ENCODE measurements at places on chromosomes 3 and 15.

DNA sequence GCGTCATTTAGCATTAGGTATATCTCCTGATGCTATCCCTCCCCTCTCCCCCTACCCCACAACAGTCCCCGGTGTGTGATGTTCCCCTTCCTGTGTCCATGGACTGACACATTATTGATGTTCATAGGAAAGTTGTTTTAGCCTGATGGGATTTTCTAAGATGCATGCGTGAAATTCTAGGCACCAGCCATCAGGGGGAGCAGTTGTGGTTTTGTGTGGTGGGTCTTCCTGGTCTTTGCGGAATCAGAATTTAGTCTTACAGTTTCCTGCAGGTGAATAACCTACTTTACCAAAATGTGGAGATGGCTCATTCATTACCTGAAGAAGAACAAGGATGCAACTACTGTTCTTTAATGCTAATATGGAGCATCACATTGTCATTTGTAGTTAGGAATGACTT is 455.0 kb upstream of the THBS1 start:
- no peak for DNase-seq

DNA sequence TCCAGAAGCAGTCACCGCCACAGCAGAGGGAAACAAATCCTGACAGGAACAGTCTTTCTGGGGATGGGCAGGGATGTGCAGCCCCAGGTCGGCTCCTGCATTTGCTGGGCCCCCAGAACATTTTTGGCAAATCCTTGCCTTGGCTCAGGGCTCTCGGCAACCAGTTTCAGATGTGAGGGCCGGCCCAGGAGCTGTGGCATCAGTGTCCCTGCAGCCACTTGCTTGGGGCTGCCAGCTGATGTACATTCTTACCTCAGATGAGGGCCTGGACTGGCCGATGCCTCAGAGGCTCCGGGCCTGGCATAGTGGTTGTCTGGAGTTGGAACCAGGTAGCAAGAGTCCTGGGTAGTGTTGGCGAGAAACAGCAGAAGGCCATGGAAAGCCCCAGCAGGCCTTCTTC is 4.2 kb downstream of the CYB561D2 start:
- DNase-seq = no peak

DNA sequence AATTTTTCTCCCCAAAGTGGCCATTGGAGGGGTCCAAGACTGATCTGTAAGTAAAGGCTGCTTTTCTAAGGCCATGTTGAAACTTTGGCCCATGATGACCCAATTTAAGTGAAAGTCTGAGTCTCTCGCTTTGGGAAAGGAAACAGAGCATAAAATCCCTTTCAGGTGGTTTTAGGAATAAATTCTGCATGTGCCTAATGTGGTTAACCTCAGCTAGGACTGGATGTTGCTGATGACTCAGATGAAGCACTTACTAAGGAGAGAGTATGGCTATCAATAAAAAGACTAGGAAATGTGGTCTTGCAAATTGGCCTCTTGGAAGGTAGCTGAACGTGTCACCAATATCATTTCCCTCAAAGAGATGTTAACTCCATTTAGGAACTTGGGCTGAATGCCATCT is 458.5 kb downstream of the AGBL1 start:
- DNase-seq = no peak

DNA sequence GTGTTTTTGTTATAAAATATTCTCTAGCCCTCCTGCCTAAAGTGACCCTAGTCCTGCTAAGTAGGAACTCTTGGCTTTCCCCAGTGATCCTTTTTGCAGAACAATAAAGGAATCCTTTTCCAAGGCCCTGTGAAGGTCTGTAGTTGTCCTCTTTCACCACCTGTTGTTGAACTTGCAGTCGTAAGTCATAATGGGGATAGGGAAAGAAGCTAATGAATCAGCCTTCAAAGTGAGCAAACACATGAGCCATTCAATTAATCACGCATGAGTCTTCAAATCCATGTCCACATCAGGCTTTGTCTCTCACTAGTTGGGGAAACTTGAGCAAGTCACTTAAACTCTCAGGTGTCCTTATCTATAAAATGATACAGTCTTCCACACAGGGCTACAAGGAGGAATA is 27.6 kb downstream of the ZNF860 start:
- no peak for DNase-seq

DNA sequence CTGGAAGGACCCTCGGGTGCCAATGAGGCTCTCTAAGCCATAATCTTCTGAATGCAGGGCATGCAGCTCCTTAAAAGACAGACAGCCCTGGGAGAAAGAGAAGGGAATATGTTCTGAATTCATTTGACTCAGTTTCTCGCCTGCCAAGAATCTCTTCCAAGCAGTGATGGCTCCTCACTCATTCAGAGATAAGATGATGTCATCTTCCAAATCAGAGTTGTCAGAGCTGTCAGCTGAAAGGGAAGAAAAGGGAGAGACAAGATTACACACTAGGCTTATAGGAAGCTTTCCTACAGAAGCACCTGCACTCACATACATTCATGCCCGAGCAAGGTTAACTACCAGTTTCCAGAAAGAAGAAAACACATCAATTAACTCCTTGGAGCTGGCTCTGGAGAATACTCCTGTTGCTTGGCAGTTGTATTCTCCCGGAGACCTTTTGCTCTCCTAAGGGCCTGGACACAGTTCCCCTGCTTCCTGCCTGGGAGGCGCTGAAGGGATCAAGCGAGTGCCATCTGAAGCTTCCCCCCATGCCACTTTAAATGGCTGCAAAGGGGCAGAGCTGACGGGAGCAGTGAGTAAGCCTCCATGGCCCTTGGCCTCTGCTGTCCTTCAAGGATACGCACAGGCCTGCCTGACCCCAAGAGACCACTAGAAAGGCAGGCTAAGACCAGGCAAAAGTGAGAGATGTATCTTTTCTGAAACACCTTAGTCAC is 7.7 kb downstream of the RBM15B start:
- no peak for DNase-seq

DNA sequence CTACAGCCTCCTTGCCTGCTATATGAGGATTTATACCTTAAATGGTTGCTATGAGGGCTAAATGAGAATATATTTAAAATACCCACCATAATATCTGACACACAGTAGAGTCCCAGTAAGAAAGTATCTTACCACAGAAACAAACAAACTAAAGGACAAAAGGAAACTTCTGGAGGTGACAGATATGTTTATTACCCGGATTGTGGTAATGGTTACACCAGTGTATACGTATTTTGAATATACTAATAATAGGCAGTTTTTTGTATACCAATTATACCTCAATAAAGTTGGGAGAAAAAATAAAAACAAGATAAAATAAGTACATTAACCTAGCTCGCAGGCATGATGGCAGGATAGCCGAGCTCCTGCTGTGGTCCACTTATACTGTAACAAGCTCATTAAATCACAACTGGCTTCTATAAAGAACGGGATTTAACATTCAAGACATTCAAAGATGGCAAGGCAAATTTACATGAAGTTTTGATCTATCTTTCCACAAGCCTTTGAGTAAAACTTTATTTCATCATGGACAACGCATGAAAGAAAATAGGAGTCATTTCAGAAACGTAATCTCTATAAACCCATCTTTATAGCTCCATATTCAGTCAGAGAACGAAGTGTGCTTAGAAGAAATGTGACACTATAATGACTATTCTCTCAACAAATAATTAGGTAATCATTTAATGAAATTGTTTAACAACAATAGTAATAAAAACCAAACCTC is 1.5 kb downstream of the RPN1 start:
- DNase-seq = no peak

GRCh38 chr3:12934431-12934830 is 93.1 kb upstream of the RPL32 start:
- no peak for DNase-seq

DNA sequence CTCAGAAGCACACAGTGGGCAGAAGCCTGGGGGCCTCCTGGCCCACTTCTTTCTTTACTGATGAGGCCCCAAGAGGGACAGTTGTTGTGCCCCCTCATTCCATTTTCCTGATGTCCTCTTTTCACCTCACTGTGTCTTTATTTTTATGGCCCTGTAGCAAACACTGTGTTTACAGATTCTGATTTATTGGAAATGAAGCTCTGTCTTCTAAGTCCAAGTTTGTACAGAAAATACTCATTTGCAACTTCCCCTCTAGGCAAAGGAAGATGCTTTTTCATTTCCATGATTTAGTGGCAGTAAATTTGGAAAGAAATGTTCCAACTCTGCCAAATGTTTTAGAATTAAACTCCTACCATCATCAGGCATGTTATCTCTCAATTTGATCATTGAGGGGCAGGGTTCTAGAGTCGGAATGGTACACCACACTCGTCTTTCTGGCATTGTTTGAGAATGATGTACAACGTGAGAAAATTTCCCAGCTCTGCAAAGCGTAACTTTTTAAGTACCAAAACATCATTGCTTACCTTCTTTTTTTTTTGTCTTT is 129.7 kb downstream of the ARNT2 start:
- no peak for DNase-seq

GRCh38 chr15:78093242-78094020 is 1.1 kb downstream of the SH2D7 start:
- no peak for DNase-seq

DNA sequence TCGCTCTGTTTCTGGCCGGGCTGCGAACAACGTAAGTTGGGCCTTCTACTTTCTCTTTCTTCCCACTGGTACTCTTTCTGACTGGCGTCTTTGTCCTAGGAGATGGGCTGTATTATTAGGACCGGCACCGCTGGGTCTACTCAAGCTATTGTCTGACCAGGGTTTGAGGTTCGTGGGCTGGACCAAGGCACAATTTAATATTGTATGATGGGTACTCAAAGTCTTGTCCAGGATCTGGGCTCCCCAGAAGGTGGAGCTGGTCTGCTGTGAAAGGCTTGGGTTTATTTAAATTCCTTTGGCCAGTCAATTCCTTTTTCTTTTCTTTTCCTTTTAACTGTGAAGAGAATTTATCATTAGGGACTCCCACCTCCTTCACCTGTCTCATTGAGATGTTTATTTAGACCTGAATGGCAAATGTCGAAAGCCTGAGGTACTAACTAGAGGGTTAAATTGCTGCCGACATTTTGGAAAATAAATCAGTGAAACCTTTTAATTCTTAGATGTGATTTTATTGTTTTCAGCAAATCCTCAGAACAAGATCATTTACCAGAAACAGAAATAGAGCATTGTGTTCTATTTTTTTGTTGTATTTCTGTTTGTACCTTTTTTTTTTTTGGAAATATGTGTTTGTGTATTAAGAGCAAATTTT is 410 bp downstream of the LRRC49 start:
- DNase-seq = no peak

DNA sequence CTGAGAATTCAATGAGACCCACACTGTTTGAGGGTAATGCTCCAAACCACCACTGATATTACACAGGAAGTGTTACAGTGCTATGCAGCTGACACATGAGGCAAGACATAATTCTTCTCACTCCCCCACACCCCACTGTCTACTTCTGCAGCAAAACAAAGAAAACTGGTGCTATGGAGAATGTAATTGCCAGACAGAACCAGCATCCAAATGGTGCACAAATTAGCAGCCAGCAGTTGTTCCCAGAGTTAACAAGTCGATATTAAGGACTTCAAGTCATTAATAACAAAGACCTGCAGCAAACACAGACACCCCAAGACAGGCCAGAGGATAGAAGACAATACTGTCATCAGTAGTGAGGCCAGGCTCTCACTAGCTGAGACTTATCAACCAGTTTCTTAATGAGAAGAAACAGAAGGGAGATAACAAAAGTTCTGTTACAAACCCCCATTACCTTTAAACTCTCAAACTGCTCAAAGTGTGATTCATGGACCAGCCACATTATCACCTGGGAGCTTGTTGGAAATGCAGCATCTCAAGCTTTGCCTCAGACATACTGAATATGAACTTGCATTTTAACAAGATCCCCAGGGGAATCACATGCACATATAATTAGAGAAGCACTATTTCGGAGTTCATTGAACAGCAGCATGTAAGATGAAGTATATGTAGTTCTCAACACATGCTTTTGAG is 58.7 kb upstream of the FNDC3B start:
- no peak for DNase-seq

- DNase-seq = no peak
These were observed 39.3 kb downstream of the BDH1 start for GRCh38 chr3:197516517-197516889.

- no peak for DNase-seq
These were observed 40.1 kb upstream of the EPHB1 start for GRCh38 chr3:134754768-134755559.

- no peak for DNase-seq
These were observed 242.4 kb downstream of the CD47 start for GRCh38 chr3:107848351-107848915.

- DNase-seq = no peak
These were observed 188.9 kb upstream of the CDIN1 start for GRCh38 chr15:36390491-36390890.

DNA sequence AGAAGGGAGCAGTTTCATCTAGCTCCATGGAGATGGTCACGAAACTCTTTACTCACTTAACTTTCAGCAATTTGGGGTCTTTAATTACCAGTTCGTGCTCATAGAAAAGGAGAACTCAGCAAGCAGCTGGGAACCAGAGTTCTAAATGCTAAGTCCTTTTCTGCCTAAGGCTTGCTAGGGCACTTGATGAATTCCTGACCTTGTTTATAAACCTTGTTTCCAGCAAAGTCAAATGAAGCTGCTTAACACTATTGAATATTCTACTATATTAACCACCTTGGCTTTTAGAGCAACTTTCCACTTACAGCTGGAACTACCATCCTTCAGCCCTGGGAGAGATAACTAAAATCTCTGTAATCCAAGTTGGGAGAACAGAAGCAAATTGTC is 79.5 kb upstream of the TSC22D2 start:
- no peak for DNase-seq

DNA sequence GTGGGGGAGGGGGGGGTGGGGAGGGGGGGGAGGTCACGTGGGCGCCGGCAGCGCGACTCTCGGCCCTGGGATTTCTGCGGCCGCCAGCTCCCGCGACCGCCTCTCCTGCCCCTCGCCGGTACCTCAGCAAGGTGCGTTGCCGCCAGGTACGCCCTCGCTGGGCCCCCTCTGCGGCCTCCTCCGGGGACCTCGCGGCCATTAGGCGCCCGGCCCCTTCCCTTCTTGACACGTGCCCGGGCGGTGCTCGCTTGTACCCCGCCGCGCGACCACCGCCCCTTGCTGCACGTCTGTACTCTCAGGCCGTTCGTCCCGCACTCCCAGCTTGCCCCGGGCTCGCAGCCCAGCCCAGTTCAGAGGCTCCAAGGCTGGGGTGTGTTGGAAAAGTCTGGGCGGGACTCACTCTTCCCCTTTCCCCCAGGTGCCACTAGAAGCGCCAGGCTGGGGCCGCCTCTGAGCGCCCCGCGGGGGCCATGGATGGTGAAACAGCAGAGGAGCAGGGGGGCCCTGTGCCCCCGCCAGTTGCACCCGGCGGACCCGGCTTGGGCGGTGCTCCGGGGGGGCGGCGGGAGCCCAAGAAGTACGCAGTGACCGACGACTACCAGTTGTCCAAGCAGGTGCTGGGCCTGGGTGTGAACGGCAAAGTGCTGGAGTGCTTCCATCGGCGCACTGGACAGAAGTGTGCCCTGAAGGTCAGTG is at the start of gene MAPKAPK3:
Gene MAPKAPK3, plus strand, starts transcription at position 56 of the 696 bp plus-strand sequence. Its CDS starts 415 bp downstream, at position 471.
- DNase-seq = no peak

DNA sequence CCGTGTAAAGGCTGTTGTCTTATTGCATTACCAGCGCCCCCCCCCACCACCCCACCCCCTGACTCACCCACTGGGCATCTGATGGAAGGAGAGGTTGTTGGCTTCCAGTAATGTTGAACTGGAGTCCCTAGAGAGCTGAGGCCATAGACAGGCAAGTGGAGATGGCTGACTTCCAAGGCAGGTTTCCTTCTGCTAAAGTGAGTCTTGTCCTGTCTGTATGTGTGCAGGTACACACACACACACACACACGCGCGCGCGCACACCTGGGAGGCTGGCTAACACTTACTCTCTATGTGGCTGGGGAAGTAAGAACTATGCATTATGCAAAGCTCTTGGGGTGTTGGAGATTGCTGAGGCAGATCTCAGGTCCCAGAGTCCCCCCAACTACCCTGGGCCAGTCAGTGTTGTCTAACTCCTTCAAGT is 1.6 kb upstream of the KY start:
- no peak for DNase-seq

- no peak for DNase-seq
These were observed 32.1 kb upstream of the ALPK3 start for GRCh38 chr15:84785053-84785452.

All from activated T-cell treated with anti-CD3 and anti-CD28 coated beads, Interleukin-2, amount 50 U/mL, for 1 hour (primary cell).